Breast epithelium (tissue), 4 donors: ENCODE measurements at places on chromosomes 2 and 18. TPM values are rescaled to one million over a fixed set of nuclear protein-coding genes. Genes with fewer than 3 reads are reported as not detected.

The HAT1 gene
- total RNA-seq, result 35.4 TPM

DNA sequence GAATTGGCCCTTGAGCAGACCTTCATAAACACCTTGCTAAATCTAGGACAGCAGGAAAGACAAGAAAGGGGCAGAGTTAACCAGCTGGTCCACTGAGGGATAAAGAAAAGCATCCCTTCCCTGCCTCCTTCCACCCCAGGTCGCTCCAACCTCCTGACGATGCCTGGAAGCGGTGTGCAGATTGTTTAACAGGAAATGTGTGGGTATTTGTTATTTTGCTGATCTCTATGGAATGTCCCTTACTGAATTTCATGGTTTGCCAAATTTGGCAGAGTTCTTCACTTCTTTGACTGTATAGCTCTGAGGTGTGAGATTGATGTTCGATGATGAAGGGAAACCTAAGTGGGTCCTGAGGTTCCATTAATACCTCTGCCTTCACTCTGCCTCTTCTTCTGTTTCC is 72.9 kb downstream of the MAP3K20 start:
- no peak for DNase-seq

DNA sequence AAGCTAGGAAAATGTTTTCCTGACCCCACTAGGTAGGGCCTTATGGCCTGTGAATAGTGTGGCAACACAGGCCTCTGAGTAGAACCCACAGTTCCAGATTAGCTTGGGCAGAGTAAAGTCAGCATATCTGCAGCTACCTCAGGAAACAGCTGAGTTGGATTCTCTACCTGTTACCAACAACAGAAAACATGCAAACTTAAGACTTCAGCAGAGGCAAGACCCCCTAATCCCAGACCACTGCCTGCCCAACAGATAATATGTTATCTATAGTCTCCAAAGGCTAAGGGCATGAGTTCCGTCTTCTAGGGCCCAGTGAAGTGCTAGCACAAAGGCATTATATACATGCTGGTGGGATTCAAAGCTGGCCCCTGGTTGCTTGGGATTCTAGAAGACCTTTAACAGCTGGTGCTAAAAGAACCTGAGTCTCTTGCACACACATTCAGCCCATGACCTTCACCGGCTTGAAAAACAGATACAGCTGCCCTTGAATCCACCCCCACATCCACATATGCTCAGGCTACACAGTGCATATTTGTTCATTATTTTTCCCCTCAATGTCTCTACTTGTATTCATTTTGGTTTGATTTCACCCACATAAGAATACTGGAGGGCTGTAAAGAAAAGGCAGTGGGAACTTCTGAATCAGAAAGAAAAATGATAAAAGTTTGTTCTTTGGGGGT is 13.5 kb upstream of the UBXN4 start:
- DNase-seq, result no peak

The SLC30A3 gene
- total RNA-seq, result not detected

GRCh38 chr2:82224301-82224940 is 1919.9 kb upstream of the LRRTM1 start:
- no peak for DNase-seq

- DNase-seq, result no peak
These were observed 143.4 kb downstream of the PPP1R1C start for GRCh38 chr2:182128821-182129707.

- no peak for DNase-seq
These were observed 255.5 kb downstream of the ETAA1 start for GRCh38 chr2:67652679-67653078.

DNA sequence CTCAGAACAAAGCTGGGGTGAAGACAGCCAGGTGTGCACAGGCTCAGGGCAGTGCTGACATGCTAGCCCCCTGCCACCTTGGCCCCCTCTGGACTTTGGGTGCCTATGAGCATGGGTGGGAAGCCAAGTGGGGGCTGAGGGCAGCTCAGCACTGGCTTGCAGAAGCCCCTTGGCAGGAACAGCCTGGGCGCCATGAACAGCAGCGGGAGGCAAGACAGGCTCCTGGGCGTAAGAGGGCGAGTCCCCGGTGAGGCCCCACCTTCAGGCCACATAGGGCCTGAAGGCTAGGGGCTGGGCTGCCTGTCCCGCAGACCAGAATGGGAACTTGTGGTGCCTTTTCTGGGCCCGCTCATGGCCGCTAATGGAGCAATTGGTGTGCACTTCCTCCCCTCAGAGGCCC is 47.0 kb upstream of the COX7A2L start:
- DNase-seq, result no peak
